Omental fat pad (tissue), 4 donors: ENCODE measurements at places on chromosomes 2 and 18.
A peak's percentile ranks its signal among the peaks of the same experiment; 100 is the strongest.

GRCh38 chr18:57648414-57648813 lies 26.8 kb upstream of the NARS1 start:
- DNase-seq, result no peak

DNA sequence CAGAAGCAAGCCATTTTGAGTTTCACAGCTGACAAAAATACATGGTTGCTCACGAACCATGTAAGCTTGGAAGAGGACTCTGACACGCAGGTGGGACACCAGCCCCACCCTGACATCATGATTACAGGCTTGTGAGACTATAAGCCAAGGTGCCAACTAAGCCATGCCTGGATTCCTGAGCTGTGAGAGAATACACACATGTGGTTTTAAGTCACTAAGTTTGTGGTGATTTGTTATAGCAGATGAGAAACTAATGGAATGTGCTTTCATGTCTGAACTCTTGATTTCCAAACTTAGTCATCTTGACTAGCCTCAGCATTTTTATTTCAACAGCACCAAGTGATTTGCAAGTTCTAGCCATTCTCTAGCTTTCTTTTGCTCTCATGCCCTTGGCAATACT lies 676.1 kb upstream of the CELF4 start:
- no peak for DNase-seq

GRCh38 chr18:67451960-67452359 lies 64.6 kb downstream of the DSEL start:
- DNase-seq, result no peak

DNA sequence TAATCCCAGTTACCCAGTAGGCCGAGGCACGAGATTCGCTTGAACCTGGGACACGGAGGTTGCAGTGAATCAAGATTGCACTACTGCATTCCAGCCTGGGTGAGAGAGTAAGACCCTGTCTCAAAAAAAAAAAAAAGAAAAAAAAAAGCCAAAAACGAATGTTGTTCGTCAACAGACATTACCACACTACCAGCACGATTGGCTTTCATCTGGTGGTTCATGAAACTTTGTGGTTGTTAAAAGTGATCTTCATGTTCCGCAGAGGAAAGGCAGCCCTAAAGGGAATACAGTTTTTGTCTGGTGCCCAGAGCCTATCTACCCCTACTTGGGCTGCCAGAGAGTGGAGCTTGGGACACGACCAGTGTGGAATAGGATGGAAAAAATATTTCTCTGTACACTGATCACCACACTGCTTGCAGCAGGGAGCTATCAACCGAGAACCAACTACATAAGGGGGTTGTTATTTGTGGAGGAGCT lies 13.6 kb upstream of the CXCR4 start:
- DNase-seq, result no peak

GRCh38 chr18:25353080-25353479 lies 1.1 kb upstream of the ZNF521 start:
- DNase-seq, result no peak

DNA sequence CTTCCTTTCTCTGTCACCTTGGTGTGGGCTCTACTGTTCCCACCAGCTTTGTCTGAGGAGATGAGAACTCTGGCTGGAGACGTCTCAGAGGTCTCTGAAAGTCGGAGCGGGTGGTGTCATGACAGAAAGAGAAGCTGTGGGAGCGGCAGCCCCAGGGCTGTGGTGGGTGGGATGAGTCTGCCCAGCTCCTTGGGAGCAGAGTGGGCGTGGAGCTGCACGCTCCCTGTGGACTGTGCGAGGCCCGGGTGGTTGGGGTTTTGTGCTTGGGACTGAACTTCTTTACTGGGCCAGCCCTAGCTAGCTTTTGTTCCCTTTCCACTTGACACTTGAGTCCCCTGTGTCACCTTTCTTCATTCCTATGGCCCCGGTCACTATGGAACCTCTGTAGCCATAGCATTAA lies 10.4 kb downstream of the TOGARAM2 start:
- no peak for DNase-seq

DNA sequence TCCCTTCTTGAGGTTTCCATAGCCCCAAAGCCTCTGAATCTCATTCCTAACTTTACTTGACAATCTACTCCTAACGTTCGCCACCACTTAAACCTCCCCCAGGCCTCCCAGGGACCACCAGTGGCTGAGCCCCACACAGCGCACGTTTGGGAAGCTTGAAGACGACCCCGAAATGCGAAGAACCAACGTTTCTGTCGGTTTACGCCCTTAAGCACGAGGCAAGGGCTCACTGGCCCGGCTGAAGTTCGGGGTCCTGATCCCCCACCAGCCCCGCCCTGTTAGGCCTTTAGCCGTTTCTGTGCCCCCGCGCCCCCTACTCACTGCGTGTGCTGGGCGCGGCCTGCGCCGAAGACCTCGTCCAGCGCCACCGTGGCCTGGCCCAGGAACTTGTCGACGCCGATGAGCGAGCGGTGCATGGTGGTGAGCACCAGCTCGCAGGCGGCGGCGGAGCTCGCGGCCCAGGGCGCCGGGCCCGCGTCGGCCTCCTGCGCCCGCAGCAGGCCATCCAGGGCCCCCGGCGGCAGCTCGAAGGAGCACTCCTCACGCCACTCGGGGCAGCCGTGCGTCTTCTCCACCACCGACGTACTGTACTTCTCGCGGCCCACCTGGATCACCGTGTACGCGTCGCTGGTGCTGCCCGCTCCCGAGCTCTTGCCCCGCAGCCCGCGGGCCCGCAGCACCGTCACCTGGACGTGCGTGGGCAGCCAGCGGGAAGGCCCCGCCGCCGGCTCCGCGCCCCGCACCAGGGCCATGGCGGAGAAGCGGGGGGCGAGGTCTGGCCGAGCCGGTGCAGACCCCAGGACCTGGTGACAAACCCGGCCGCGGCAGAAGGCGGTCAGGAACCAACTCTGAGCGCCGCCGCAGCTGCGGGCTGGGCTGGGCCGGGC lies 479 bp downstream of the RAB11FIP5 start:
- DNase-seq, result no peak

DNA sequence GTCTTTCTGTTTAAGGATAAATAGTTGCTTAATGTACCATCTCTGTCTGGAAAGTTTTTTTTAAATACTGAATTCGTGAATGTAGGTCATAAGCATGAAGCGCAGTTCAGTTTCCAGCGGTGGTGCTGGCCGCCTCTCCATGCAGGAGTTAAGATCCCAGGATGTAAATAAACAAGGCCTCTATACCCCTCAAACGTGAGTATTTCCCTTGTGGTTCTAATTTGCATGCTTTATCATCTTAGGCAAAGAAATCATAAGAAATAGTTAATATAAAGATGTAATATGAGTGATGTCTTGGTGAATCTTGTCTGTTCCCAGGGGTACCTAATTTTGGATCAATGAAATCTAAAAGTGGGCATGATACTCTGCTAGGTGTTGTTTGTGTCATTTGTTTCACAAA lies 1.5 kb downstream of the NDC80 start:
- no peak for DNase-seq

DNA sequence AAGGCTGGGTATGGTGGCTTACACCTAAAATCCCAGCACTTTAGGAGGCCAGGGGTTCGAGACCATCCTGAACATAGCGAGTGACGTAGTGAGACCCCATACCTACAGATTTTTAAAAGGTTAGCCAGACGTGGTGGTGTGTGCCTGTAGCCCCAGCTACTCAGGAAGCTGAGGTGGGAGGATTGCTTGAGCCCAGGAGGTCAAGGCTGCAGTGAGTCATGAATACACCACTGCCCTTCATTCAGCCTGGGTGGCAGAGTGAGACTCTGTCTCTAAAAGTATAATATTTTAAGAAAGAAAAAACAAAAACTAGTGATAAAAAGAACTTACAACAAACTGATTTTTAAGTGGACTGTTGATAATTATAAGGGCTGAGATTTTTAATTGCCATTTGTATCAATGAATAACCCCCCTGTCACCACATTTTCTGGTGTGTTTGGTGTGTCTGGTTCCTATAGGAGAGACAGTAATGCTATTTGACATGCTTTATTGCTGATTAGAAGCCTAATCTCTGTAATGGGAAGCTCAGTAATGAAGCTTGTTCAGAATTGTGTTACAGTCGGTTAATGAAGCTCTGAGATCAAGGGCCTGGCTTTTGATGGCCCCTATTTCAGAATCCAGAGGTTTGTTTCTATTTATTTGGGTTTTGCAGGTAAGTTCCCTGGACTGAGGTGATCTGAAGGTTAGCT lies 147.0 kb downstream of the NEDD4L start:
- DNase-seq, result no peak

GRCh38 chr2:128727914-128728313 lies 409.2 kb upstream of the HS6ST1 start:
- no peak for DNase-seq

DNA sequence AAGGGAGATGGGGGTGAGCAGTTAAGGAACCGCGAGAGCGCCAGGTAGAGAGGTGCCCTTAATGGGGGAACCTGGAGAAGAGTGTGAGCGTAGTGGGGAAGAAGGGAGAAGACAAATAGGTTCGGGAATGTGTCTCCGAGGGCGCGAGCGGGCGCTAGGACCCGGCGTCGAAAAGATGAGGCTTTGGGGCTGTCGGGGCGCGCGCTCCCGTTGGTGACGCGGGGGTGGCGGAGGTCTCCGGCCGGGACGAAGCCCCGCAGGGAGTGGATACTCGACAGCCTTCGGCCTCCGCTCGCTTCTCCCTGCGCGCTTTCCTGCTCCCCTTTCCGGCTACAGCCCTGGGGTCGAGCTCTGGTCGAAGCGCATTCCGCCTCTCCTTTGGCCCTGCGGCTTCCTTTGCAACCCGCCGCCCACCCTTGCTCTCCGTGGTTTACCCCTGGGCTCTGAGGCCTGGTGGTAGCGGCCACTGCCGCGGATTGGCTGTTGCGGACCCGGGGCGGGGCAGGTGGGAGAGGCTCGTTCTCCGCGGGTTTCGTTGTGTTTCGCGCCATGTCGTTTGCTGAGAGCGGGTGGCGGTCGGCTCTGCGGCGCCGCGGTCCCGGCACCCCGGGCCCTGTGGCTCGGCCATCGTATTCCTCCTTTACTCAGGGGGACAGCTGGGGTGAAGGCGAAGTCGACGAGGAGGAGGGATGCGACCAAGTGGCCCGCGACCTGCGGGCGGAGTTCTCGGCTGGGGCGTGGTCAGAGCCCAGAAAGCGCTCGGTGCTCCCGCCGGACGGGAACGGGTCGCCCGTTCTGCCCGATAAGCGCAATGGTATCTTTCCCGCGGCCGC lies at the start of gene ARL6IP6:
Gene ARL6IP6, plus strand, starts transcription at position 545 of the 833 bp plus-strand sequence. Its CDS starts 5 bp downstream, at position 550.
- DNase-seq, result peak; percentile 68

DNA sequence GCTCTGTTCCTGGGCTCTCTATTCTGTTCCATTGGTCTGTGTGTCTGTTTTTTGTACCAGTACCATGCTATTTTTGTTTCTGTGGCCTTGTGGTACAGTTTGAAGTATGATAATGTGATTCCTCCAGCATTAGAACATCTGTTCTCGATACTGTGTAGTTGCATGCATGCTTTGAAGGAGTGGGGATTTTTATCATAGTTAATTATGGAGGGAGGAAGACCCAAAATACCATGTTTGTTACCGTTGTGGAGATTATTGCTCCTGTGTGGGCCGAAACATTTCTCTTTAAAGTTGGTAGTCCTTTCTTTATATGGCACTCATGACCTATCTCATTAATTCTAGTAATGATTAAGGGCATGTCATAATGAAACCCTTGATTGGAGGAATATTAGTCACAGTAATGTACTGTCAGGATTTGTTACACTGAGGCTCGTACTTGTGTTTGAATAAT lies 87.6 kb downstream of the TTC27 start:
- no peak for DNase-seq

DNA sequence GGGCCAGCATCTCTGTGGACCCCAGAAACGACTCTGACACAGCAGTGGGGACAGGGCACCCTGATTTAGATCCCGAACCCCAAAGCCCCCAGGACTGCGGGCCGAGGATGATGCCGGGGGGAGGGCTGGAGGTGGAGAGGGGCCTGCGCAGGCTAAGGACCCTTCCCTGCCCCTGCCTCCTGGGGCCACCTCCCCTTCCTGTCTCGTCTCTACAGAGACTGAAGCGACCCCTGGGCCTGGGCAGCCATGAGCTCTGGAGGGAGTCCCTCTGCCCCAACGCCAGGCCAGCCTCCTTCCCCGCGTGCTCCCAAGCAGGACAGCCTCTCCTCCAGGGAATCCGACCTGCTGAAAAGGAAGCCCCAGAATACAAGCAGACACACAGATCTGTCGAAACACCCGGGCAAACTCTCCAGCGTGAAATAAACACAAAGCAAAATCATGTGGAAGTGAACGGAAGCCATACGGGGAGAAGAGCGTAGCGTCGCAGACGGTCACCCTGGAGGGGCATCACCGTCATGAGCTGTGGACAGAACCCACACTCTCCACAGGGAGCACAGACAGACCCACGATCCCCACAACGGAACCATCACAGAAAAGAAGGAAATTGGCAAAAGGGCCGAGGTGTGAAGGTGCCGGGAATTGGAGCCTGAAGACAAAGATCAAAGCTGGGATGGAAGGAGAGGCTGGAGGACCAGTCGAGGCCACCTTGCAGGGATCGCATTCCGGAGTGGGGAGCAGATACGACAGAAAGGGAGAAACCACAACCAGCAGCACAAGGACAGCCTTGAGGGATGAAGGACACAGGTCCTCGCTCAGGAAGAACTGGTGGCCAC lies 51.0 kb upstream of the CTDP1 start:
- peak; percentile 3 for DNase-seq

GRCh38 chr2:198913394-198914152 lies 544.2 kb downstream of the SATB2 start:
- DNase-seq, result no peak
